Activated T-cell treated with anti-CD3 and anti-CD28 coated beads for 24 hours (primary cell): ENCODE measurements at places on chromosomes 1 and 21.

GRCh38 chr1:102842606-102843005 is 265.7 kb downstream of the COL11A1 start:
- no peak for DNase-seq

DNA sequence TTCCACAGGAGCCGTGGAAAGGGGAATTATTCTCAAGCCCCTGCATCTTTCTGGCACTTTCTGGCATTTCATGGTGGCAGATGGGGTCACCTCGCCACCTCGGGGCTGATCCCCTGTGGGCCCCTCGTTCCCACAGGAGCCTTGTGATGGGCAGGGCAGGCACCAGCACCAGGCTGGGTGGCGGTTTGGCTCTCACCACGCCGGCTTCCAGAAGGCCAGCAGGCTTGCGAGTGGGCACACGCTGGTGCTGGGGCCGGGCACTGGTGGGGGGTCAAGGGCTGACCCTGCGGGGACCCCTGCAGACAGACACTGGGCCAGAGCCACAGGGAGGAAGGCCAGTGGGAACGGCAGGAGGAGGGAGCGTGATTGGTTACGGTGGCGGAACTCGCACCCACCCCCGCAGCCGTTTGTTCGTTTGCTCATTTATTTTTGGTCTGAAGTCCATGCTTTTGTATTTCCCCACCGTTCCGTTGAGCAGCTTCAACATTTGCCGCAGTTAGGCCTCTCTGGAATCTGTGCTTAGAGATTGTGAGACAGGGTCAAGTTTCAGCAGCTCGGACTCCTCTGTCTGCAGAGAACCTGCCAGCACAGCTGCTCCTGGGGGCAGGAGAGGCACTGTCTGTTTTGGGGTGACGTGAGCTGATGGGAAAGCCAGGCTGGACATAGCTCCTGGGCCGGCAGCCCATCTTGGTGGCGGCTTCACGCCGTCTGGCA is 5.3 kb downstream of the COL18A1 start:
- no peak for DNase-seq

GRCh38 chr1:53367503-53368313 is 39.8 kb upstream of the LRP8 start:
- peak; percentile 11 for DNase-seq

DNA sequence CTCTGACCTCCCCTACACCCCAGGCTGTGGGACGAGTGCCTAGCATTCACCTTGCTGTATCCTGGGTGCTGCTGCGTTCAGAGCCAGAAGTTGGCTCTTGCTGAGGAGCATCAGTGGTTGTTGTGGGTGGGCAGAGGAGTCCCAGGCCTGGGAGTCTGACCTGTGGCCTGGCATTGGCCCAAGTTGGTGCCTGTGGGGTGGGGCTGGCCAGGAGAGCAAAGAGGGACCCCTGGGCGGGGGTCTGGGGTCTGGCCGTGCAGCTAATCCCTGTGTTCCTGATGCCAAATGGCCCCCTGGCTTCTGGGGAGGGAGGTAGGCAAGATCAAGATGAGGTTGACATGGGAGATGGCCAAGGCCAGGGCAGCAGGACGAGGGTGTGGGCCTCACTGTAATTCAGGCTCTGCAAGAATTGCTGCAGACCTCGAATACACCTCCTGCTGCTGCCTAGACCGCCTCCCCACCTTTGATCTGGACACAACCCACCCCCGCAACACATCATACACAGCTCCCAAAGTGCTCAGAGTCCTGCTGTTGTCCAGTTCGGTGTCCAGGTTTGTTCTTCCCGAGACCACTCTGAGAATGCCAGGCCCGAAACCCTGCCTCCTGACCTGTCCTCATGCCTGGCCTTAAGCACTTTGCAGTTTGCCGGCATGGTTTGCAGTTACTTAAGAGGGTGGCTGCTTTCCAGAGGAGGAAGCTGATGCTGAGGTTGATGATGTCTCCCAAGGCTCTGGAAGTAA is 28.7 kb downstream of the CDK18 start:
- no peak for DNase-seq

- no peak for DNase-seq
These were observed 26.4 kb upstream of the MAGI3 start for GRCh38 chr1:113363935-113364334.

GRCh38 chr21:39094847-39095579 is 88.2 kb downstream of the PSMG1 start:
- DNase-seq: no peak

DNA sequence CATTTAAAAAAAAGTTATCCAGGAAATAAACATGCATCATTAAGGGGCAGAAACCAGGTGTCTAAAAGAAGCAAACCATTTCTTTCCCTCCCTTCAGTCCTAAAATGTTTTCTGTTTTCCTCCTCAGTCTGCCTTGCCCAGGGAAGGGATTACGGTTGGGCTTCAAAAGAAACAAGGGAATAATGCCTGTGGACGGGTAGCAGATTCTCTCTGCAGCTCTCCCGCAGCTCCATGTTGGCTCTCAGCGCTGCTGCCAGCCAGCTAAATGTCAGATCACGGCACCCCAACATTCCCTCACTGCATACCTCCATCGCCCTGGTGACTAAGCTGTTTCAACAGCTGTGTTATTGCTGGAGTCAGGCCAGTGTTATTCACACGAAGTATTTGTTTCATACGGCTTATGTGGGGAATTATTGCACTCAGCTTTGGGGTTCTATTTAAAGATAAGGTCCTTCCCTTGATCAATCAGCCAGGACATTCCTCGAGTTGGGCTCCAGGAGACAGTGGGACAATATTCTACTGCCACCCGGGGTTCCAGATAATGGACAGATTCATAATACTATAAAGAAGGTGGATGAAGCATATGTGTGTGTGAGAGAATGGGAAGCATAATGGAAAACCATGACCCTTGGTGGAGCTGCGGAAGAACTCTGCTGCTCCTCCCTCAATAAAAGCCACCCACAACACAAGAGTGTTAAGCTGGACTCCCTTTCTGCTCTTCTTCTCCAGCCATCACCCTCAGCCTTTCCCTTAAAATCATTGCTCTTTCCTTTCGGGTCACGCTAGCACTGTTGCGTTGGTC is 58.2 kb downstream of the WLS start:
- DNase-seq: no peak

GRCh38 chr1:11985851-11986250 is 5.6 kb downstream of the MFN2 start:
- no peak for DNase-seq

GRCh38 chr1:160474392-160475242 is 48.4 kb downstream of the SLAMF6 start:
- DNase-seq: no peak

- DNase-seq: no peak
These were observed 7.8 kb downstream of the C2CD2 start for GRCh38 chr21:41945982-41946381.

DNA sequence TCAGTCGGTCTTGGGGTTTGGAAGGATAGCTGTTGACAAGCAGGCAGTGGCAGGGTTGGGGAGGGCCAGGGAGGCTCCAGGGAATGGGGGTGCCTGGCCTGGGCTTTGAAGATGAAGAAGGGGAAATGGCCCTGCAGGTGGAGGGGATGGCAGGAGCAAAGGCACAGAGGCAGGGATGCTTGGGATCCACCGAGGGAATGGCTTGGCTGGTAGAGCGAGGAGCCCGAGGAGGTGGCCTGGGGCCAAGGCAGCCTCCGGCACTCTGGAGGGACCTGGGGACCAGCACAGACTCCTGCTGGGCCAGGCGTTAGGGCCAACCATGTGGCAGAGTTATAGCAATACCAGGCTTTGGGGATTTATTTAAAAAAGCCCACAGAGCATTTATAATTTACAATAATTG is 62.9 kb upstream of the EDN2 start:
- DNase-seq: no peak

DNA sequence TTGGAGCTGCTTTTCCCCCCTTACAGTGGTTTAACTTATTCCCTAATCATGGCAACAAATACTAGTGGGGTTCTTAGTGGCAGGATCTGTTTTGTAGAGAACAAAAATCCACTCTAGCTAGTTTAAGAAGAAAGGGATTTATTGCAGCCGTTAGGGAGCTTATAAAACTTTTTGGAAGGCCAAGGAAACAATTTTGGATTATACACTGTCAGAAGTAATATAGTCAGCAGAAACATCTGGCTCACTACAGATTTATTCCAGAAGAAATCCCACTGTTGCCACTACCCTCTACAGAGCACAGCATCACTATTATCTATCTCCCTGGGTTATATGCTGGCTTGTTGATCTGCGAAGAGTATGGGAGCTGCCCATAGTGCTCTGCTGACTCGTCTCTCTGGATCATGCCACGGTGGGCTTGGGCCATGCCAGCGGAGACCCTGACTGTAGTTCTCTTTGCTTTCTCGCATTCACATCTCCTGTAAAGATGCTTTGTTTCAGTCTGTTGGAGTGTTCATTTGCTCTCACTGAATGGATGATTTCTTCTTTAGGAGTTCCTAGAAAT is 107.5 kb downstream of the ODF2L start:
- DNase-seq: no peak
